NCI-H524 treated with DMSO at 0.1 percent for 48 hours (cell line): ENCODE measurements at places on chromosomes 2 and 18.

- DNase-seq, result no peak
Observed at GRCh38 chr18:53385889-53386288, 838.6 kb downstream of the MBD2 start.

DNA sequence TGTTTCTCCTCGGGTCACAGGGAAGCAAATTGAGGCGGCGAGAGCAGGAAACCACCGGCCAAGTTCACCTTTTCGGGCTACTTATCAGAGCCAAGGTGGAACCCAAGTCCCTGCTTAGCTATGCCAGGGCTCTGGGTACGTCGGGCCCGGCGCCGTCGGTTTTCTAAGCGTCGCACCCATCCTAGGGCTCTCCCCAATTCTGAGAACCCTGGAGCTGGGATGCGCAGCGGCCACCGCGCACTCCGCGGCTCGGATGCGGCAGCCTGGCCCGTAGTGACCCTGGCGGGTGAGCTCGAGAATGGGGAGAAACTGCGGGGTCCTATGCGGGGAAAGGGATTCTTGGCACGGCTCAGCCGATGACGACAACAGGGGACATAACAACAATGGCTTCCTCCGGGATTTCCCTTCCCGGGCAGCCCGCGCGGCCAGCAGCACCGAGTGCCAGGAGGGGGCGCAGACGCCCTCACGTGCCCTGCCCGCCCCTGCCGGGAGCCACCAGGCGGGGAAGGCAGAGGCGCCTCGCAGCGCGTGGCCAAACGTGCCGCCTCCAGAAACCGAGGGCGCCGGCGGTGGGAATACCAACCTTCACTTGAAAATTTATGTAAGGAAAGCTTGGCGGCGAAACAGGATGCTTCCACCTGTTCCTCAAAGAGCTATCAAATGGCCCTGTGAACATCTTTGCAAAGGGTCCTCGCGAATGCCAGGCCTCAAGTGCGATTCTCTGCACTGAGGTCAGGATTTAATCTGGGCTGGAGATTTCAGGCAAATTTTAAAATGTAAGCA is 2.1 kb upstream of the SLC30A3 start:
- peak; percentile 15 for DNase-seq

DNA sequence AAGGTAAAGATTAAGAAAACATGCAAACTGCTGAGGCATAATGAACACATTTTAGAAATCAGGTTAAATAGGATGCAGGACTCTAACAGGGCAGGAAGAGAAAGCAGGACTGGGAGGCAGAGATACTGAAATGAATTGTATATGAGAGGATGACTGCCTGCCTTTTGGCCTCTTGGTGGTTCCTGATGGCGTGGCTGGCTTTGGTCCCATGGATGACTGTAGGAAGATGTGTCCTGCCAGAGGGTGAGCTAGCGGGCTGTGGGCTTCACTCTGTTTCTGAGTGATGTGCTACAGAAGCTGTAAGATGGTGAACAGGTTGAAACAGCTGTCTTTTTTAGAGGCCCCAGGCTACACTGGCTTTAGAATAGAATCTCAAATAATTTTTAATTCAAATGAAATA is 517.0 kb downstream of the SLC4A3 start:
- no peak for DNase-seq

- DNase-seq, result no peak
Observed at GRCh38 chr2:226652369-226652768, 147.3 kb downstream of the IRS1 start.

- DNase-seq, result no peak
Observed at GRCh38 chr2:241002275-241003046, 4.0 kb downstream of the SNED1 start.

GRCh38 chr2:171142398-171142797 is 18.3 kb downstream of the TLK1 start:
- no peak for DNase-seq

GRCh38 chr2:207093234-207093633 is 72.5 kb downstream of the KLF7 start:
- DNase-seq, result no peak

DNA sequence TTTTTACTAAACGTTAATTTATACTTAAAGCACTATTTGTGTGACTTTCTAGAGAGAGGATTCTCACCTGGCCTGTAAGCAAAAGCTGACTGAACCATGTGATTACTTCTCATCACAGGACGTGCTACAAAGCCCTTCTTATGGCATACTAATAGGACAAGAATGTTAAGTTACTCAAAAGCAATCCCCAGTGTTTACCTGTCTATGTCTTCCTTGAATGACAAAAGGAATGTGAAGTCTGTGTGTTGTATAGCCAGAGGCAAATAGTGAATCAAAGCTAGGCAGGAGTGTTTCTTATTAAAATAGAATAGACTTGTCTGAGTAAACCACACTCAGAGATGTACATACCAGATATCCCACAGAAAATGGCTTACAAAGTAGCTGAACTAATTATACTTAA is 1465.5 kb downstream of the SUCLG1 start:
- no peak for DNase-seq

GRCh38 chr2:156476021-156476849 is 40.1 kb downstream of the GPD2 start:
- no peak for DNase-seq
